CD4-positive, alpha-beta T cell treated with Interleukin-17A for 1 hour (primary cell): ENCODE measurements at places on chromosomes 7 and 10.

DNA sequence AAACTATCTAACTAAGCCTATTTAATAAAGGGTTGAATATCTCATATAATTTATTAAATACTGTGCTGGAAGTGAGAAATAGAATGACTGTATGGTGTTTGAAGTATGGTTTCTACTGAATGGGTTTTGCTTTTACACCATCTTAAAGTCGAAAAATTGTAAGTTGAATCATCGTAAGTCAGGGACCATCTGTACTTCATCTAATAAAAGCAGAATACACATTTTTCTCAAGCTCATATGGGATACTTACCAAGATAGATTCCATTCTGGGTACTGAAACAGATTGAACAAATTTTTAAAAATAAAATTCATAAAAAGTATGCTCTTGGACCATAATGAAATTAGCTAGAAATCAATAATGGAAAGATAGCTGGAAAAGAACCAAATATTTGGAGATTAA, 285.4 kb downstream of the CXCL12 start:
- no peak for DNase-seq

GRCh38 chr10:71648933-71649320, 70.7 kb downstream of the C10orf105 start:
- no peak for DNase-seq

DNA sequence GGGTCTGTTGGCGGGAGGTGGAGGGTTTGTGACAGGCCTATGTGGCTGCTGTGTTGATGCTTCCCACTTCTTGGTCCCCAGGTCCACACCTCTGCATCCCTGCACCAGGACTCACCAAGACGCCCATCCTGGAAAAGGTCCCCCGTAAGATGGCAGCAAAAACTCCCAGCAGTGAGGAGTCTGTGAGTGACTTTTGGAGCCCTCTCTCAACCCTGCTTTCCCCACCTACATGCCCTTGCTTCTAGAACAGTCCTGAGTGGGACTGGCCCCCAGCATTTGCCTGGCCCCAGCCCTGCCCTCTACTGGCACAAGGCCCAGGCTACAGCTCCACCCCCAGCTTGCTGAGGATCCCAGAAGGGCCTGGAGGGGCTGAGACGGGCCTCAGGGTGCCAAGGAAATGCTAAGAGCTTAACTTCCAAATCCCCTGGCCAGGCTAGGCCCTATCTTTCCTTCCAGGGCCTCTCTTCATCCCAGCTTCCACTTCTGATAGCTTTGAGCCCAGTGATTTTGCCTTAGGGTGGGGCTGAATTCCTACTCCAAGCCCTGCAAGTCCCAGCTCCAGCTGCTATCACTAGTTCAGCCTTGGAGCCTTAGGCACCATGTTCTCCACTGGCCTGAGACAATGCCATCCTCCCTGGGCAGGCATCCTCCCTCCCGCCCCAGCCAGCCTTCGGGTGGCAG, 2.7 kb downstream of the CHAT start:
- DNase-seq, result no peak

- no peak for DNase-seq
These were observed 50.6 kb upstream of the DUSP5 start for GRCh38 chr10:110446954-110447608.

DNA sequence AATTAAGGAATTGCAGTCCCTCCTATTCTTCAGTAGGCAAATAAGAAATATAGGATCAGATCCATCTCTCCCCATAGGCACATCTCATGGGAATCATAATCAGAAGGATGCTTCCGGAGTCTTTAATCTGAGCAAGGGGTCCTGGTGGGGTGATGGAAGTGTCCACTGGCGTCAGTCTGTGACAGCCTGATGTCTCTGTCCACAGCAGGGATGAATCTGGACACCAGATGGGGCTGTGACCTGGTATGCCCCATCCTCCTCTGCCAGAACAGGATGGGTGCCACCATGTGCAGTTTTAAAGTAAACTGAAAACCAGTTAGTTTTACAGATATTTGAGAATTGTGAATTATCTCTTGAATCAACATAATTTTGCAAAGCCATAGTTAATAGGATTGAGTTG, 148.7 kb downstream of the C1GALT1 start:
- no peak for DNase-seq

DNA sequence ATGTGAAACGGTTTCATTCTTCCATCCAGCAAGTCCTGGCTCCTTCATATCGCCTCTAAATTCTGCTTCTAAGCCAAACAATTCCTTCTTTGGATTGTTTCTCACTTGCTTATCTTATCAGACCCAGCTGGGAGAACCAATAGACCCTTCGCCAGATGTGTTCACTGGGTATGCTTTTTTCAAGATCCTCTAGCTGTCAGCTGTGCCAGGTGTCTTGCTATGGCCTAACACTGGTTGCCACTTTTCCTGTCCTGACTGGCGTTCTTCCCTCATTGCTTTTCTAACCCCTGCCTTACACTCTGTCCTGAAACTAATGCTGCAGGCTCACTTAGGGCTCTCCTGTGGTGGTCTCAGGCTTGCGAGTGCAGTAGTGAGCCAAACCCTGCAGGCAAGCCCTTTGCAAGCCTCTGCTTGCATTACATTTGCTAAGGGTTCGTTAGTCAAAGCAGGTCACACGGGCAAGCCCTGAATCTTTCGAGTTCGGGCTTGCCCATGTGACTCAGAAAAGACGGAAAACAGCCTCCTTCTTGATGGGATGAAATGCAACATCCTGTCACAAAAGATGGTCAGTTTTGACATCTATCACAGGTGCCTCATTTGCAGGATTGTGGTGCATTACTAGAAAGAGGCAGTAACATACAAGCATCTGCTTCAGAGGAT, 92.8 kb downstream of the VWC2 start:
- no peak for DNase-seq

GRCh38 chr10:33067917-33068316, 109.9 kb upstream of the ITGB1 start:
- DNase-seq, result no peak
